C1 segment of cervical spinal cord (tissue), 14 donors: ENCODE measurements at places on chromosomes 6 and 20.

- no peak for DNase-seq
Measured at GRCh38 chr6:126886106-126886505, 232.4 kb upstream of the RSPO3 start.

- DNase-seq = no peak
Measured at GRCh38 chr6:130140084-130140483, 82.7 kb downstream of the SAMD3 start.

DNA sequence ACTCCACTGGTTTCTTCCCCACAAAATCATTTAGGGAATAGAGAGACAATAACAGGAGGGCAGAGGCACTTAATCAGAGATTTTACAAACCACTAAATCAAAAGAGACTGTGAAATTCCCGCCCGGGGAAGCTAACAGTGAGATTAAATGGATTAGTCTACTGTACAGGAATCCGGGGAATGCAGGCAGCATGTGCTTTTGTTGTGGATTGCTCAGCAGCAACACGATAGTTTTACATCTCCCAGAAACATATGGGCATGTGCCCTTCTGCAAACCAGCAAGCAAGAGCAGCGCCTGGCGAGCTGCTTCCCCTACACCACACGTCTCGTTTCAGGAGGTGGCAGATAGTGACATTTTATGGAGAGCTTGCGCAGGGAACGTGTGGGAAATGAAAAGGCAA, 382.3 kb downstream of the CD83 start:
- DNase-seq = no peak

DNA sequence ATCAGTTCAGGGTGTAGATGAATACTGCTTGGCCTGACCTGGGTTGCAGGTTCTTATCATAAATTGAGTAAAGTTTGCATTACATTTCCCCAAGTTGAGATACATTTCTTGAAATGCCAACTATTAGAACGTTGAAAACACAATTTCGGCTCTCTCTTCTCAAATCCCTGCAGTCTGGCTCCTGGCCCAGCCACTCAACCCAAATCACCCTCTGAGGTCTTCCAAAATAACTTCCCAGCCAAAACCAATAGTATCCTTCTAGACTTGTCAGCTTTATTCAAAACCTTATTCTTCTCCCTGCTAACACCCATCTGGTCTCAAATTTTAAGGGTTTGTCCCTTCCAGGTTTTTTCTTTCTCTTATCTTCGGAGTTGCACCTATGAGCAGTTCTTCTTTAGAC, 263.6 kb downstream of the EYA4 start:
- no peak for DNase-seq

DNA sequence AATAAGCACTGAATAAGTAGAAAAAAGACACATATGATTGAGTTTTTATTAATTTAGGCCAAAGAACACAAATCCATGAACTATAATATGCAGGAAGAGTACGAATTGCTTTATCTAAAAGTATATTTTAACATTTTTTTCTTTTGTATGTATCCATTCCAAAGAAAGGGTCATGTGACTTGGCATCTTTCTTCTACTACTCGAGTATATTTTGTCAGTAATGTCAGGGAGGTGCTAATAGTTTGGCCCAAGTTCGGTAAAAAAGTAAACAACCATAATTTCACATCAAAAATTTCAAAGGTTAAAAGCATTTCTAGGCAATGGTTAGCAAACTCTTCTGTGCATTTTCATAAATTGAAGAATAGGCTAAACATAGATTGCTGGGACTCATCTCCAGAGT, 18.7 kb downstream of the DEFB110 start:
- DNase-seq = no peak

DNA sequence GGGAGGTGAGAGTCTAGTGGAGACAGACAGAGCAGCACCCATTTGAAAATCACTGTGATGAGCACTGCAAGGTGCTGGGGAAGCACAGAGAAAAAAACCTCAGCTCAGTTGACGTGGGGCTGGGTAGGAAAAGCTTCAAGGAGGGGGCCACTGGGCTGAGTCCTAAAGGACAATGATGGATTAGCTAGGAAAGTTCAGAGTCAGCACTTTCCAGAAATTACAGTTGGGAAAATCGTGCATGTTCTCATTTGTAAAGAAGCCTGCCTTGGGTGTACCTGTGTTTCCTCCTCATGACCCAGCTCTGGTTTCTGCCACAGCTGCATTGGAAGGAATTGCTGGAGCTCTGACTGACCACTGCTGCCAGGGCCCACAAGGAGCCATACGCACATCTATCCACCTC, 221.3 kb downstream of the FARS2 start:
- DNase-seq = no peak

DNA sequence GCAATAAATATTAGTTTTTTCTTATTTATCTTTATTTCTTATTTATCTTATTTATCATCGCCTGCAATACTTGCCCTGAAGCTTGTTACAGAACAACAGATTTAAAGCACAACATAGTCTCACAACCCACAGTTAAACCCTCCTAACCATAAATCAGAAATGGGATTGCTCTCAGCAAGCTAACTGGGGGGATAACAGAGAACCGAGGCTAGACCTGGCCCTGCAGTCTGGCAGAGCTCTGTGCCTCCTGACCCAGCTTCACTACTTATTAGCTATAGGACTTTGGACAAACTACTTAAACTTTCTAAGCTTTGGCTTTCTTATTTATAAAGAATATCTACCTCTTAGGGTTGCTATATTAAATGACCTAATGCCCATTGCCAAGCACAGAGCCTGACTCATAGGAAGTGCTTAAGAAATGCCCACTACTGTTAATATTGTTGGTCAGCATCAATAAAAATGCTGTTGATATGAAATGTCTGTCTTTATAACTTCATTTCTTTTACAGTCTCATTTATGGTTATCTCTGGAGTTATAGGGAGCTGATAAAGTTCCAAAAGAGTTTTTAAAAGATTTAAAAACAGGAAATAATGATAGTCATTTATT, 87.9 kb upstream of the BEND6 start:
- no peak for DNase-seq

DNA sequence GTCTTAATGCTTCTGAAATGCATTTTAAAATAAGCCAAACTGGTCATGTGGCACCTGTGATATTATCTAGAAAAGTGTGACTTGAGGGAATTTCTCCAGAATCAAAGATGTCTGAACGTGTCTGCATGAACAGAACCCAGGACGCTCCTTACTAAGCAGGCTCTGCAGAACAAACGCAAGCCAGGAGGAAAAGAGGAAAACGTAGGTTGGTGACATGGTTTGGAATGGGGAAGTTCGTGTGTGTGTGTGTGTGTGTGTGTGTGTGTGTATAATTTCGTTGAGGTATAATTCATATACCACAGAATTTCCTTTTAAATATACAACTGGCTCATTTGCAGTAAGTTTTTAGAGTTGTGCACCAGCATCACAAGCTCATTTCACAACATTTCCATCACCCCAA, 200.5 kb upstream of the FOXQ1 start:
- DNase-seq = no peak

- DNase-seq = no peak
Measured at GRCh38 chr20:36591281-36591680, 14.3 kb upstream of the RAB5IF start.
